ENCODE measurements at places on chromosomes 7 and 10.

DNA sequence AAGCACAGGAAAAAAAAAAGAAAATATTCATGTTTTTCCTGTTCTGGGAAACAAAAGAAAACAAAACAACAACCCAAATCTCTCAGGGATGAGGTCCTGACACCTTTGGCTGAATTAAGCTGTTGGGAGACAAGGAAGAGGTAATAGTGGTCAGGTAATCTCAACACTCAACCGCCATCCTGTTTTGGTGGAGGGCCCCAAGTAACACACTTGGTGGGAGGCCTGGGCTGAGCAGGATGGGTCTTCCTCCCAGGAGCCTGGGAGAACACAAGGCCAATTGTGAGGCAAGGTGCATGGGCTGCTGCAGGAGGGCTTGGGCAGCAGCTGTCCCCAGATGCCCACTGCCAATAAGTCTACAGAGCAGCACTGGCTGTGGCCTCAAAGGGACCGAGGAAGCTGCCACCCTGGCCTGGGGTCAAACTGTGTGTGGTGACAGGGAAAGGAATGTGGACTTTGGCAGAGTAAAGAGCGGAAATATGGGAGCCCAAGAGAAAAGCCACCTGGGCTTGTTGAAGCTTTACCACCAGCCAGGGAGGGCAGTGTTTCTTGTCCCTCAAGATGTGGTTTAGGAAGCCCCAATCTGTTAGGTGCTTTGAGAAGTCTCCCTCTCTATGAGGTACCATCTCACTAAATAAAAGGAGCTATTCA lies 93.5 kb upstream of the SLC25A13 start:
- DNase-seq, result no peak

- no peak for DNase-seq
Observed at GRCh38 chr10:5453749-5454489, 41.6 kb downstream of the NET1 start.

GRCh38 chr7:3463696-3464095 lies 162.6 kb downstream of the SDK1 start:
- no peak for DNase-seq

GRCh38 chr10:131173484-131174210 lies 137.9 kb downstream of the TCERG1L start:
- DNase-seq, result no peak

DNA sequence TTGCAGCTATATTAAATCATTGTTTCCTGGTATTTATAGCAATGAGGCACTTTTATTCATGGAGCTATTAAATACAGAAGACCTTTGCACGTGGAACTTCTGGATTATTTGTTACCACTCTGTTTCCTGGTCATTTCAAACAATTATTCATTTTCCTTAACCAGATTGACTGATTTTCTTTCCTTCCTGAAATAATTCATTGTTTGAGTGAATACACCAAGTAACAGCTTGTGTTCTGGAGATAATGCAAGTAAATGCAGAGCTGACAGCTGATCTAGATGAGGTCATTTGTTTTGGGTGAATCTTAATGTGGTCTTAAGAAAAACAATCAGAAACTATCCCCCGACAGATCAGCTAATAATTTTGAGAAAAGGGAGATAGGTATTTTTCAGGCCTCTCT lies 497.7 kb downstream of the KIF20B start:
- no peak for DNase-seq

DNA sequence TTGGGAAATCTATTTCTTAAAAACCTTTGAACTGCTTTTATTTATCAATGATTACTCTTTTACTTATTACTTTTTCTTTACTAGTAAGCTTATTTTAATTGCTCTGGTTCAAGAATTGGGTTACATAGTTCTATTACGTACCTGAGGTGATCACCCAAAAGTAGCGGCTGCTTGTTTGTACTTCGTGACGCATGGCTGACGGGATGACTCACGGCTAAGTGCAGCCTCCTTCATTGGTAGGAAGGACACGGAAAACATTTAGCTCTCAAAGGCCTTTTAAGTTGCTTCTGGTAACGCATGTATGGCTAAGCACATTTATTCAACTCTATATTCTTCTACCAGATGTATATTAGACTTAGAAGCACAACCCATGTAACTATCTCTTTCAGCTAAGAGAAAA lies 285.8 kb upstream of the SP4 start:
- DNase-seq, result no peak

- DNase-seq, result no peak
Observed at GRCh38 chr10:13608246-13608853, 21.6 kb downstream of the PRPF18 start.

DNA sequence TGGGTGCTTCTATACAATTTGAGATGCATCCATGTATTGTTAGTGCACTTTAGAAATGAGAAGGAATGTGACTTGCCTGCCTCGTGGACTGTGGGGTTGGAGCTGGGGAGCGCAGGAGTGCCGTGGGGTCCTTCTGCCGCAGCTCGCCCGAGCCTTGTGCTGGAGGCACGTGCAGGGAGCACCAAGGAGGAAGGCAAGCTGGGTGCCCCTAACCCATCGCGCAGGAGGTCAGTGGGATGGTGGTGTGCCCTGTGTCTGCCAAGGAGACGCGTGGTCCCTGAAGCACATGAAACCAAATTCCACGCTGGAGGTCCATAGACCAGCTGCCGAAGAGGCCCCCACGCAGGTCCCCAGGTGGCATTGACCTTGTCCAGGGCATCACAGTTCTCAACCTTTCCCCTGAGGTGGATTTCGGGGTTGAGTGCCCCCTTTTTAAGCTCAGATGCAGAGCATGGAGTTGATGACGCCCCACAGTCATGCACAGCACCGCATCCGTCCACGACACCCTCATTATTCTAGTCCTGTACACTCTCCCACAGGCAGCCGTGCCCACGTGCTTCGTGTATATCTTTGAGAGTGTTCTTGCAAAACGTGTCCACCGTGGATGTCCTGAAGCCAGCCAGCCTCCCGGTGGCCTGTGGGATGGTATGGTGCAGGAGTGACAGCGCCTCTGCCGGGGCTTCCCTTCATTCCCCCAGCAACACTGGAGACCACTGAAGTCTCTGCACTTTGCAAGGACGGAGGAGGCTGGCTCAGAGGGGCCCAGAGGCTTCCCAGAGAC lies 35.5 kb downstream of the FKBP6 start:
- DNase-seq, result no peak

DNA sequence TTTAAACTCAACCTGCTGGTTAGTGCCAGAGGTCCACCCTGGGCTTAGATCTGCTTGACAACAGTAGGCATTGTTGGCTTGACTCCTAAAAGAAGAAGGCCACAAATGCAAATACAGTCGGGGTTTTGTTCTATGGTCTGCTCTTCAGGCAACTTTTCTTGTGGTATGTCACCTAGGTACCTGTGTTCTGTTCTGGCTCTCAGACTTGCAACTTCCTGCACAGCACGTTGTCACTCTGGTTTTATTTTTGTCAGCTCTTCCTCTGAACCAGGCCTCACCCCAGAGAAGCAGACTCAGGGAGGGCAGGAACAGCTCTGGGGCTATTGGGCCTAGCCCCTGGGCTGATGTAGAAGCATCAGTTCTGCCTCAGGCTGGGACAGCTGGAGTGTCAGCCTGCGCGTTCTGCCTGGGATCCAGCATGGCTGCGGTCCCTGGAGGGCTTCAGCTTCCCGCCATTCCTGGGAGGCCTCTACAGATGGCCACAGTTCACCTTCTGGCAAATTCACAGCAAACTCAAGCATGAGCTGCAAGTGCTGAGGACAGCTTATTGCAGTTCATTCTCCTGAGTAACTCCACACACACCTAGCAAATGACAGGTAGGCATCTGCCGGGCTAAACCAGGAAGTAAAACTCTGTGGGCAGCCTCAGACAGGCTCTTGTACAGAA lies 11.0 kb upstream of the PDCD4 start:
- DNase-seq, result peak; percentile 60
